ENCODE measurements at places on chromosomes 12 and 14.
A peak's percentile ranks its signal among the peaks of the same experiment; 100 is the strongest.

DNA sequence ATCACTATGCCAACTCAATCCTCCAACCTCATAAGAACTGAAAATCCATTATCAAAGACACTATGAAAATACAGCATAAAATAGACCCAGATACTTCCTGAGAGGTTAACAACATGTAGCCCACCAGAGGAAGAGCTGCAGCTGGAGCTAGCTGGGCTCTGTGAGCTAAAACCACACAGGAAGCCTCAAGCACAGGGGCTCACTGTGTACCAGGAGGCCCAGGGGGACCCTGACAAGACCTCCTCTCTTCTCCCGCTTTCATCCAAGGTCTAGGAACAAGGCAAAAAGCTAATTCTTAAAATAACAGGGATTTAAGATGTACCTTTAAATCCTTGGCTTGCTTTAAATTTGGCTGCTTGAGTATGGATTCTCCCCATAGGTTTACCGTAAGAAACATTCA, 53.6 kb downstream of the EIF2S3B start:
- DNase-seq: no peak

- no peak for DNase-seq
These were observed 36.4 kb downstream of the PPM1H start for GRCh38 chr12:62898526-62898925.

DNA sequence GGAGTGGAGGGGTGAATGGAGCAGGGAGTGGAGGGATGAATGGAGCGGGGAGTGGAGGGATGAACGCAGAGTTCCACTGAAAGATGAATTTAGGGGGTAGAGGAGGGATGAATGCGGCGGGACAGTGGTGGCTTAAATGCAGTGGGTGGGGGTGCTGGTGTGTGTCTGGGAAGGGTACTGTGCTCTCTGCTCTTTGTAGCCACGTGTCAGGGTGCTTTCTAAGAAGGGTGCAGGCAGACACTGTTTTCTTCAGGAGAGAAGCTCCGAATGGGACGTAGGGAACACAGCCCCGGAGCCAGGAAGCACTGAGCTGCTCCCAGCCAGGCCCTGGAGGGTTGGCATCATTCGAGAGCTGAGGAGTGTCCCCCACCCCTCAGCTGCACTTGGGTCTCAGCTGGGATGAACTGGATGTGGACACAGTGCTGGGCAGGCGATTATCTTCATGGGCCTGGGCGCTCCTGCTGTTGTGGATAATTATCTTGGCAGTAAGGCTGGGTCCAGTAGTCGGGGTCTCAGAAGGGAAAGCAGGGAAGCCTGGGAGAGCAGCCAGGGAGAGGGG, 9.5 kb upstream of the CEP170B start:
- peak; percentile 28 for DNase-seq

- no peak for DNase-seq
These were observed 196.6 kb upstream of the EGLN3 start for GRCh38 chr14:34147461-34147860.

- DNase-seq: no peak
These were observed 16.4 kb upstream of the PRIMA1 start for GRCh38 chr14:93804654-93805053.

- peak; percentile 74 for DNase-seq
These were observed 26.2 kb upstream of the PPM1A start for GRCh38 chr14:60222820-60223219.

DNA sequence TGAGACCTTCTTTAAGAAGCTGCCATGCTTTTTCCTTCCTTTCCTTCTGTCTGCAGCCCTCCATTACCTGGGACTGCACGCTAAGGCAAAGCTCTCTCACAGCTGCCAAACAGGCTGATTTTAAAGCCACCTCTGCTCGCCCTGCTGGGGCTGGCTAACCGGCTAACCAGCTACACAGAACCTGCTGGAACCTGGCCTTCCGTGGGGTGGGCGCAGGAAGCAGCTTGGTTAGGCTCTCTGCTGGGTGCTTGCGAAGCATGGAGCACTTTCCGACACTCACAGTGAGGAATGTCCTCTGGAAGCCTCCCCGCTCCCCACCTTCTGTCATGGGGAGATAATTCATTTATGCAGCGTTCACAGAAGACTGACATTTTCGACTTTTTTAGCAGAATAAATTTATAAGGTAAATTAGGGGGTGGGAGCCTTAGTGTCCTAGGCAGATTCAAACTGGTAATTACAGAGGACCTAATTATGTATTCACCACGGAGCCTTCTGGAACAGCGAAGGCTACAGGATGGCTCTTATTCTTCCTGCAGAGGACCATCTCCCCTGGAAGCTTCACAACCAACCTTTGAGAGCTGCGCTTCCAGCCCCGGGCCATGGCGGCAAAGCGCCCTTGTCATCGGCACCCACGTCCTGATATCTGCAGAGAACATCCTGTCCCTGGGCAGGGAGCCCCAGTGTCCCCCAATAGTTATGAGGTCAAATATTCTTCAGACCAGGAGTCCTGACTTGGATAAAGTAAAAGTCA, 12.4 kb upstream of the BCL11B start:
- DNase-seq: peak; percentile 2

DNA sequence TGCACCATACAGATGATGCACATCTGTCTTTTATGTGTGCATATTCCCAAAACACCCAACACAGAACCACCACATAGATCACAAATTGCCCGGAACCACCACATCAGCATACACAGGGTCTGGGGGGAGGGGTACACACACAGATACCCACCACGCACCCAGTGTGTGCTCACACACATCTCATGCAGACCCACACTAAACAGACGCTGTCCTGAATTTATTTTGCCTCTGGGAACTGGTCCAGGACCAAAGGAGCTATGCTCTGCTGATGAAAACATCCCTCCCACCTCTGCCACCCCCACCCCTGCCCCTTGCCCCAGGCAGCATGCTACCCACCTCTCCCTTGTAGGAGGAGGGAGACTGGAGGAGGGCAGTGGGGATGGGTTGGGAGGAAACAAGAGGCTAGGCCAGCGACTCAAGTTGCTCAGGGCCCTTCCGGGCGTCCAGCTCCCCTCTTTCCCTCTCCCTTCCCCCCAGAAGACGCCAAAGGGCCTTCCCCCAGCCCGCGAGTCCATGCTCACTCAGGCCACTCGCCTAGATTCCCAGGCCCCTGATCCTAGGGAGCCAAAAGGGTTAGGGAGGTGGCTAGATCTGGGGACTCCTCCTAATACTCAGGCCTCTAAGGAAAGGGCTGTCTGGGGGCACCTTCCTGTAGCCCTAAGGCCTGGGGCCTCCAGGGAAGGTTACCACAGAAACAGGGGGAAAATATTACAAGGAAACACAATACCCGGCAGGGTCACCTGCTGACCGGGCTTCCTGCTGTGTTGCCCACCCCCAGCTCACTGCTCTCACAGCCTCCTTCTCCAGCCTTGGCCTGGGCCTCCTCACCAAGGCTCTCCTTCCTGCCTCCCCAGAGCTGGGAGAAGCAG, 3.1 kb downstream of the HDAC7 start:
- no peak for DNase-seq

GRCh38 chr12:3278681-3279414, 201.7 kb downstream of the TSPAN9 start:
- DNase-seq: no peak

DNA sequence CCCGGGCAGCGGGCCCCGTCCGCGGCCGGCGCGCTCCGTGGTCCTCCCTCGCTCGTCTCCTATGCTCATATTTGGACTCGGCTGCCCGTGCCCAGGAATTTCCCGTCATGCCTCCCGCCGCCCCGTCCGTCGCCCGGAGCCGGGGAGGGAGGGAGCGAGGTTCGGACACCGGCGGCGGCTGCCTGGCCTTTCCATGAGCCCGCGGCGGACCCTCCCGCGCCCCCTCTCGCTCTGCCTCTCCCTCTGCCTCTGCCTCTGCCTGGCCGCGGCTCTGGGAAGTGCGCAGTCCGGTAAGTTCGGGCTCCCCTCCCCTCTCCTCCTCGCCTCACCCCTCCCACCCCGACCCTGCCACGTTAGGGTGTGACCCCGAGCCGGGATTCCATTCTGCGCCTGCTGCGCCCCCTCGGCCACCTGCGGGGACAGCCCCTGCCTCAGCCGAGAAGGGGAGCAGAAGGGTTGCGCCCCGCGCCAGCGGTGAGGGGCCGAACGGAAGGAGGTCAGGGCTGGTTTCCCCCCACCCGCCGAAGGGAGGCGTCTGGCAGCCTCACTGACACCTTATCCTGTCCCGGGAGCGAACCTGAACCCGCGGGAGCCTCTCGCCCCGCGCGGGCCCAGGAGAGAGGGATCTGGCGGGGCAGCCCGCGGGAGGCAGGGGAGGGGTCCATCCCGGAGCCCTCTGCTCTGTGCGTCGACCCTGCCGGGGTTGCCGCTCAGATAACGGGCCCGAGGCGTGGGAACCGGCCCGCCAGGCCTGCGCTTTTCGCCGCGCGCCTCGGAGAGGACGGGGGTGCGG, at the start of gene MSRB3:
TSS of gene MSRB3 (plus strand) at position 108 of the 793 bp plus-strand sequence. CDS start 29,897 bp downstream, outside the sequence.
- DNase-seq: peak; percentile 68

- no peak for DNase-seq
These were observed 613.9 kb downstream of the SOX5 start for GRCh38 chr12:23335593-23335992.

GRCh38 chr12:101021911-101022388, 188.1 kb downstream of the SLC5A8 start:
- no peak for DNase-seq

DNA sequence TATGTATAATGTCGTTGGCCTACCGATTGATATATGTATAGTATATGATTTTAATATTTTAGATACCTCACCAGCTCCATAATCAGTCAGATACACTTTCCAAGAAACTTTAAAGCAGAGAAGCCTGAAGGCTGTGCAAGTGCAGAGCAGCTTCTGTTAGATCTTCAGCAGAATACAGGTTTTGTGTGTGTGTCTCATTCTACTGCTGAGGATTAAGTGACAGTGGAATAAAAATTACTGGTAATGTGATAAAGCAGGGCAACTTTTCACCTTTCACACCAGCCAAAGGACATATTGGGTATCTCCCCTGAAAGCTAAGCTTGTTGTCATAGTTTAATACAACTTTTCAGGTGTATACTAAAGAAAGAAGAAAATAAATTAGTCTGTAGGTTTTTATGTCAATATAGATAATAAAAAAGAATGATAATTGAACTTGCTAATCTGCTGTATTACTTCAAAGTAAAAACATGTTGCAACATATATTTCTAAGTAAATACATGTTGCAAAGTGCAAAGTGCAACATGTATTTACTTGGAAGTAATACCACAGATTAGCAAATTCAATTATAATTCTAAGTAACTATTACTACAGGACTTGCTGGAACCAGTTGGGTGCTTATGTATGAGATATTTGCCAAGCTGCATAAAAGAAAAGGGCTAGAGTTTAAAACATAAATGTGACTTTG, 128.3 kb downstream of the SLC16A7 start:
- DNase-seq: no peak

DNA sequence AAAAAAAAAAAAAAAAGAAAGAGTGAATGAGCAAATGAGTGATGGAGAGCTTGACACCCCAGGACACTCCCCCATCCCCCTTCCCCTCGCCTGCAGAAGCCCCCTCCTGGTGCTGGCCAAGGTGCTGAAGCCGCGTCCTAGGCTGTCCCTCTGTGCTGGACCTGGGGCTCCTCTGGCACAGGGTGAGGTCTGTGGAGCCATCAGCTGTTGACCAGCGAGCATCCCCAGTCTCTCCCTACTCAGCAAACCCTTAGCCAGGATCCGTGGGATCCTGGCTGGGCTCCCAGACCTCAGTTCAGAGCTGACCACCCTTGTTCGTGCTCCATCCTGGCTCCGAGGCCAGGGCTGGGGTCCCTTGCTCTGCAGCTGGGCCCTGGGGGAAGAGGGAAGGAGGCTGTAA, 5.4 kb upstream of the KIF26A start:
- DNase-seq: no peak

- peak; percentile 69 for DNase-seq
These were observed 77.2 kb downstream of the NKX2-1 start for GRCh38 chr14:36442824-36443241.

GRCh38 chr12:115472852-115473251, 788.9 kb upstream of the TBX3 start:
- DNase-seq: no peak

GRCh38 chr14:100887728-100888335, 15.7 kb downstream of the RTL1 start:
- no peak for DNase-seq

DNA sequence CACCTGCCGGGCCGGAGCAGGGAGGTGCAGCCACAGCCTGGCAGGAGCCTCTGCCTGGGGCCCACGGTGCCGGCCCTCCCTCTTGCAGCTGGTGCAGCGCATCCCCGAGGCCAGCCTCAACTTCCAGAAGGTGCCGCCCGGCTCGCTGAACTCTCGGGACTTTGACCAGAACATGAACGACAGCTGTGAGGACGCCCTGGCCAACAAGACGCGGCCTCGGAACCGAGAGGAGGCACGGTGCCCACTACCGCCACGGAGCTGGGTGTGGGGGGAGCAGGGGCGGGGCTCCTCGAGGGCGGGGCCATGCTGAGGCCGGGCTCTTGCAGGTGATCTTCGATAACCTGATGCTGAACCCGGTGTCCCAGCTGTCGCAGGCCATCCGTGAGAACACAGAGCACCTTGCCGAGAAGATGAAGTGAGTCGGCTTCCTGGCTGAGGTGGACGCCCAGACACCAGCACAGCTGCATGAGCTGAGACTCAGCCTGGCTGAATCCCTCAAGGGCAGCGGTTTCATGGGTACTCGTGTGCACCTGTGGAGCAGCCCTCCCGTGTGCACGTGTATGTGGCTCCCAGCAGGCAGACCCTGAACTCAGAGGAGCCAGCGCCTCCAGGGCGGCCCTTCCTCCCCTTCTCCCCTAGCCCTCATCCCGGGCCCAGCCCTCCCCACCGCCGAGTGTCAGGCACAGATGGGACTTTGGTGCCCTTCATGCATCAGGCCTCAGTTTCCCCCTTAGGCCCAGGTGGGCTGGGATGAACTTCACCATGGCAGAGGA, 28.6 kb downstream of the CEP170B start:
- DNase-seq: no peak

DNA sequence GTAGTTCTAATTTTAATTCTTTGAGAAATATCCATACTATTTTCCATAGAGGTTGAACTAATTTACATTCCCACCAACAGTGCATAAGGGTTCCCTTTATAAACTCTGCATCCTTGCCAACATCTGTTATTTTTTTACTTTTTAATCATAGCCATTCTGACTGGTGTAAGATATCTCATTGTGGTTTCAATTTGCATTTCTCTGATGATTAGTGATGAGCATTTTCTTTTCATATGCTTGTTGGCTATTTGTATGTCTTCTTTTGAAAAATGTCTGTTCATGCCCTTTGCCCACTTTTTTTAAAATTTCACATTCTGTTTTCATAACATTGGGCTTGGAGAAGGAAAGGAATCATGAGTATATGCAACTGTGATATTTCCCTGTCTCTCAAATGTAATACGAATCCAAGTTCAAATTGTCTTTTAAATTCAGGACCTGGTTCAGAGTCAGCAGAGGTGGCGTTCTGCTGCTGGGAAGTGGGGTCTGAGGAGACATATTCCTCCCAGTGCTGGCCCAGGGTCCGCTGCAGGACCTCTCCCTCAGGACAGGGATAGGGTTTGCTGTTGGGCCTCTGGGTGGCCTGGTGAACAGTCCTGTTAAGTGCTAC, 81.2 kb upstream of the ETV6 start:
- DNase-seq: no peak

GRCh38 chr12:50065726-50066310, 8.4 kb downstream of the ASIC1 start:
- no peak for DNase-seq

GRCh38 chr12:89350260-89350629, 2.1 kb downstream of the DUSP6 start:
- DNase-seq: peak; percentile 52

Measured in brain (organoid and tissue), 16 donors.